Neural progenitor cell (in vitro differentiated cells): ENCODE measurements at places on chromosomes 4 and X.

DNA sequence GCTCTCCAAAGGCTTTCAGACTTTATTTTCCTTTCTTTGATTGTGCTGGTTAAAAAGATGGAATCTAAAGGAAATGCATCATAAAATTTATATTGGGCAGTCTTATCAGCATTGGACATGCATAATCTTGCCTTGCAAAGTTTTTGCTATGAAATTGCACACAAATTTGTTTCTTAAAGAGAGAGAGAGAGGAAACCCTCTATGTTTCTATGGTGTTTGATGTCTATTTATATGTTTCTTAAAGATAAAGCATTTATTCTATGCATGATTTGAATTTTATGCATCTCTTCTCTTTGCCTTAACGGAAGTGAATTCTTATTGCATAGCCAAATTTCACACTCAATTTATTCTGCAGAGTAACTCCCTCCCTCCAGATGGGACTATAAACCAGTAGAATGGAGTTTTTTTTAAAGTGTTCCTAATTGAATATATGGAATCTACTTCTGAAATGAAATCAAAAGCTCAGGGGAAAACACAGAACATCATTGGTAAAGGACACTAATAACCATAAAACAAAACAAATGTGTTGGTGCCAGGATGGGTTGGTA lies 83.5 kb upstream of the PPARGC1A start:
- DNase-seq: no peak

DNA sequence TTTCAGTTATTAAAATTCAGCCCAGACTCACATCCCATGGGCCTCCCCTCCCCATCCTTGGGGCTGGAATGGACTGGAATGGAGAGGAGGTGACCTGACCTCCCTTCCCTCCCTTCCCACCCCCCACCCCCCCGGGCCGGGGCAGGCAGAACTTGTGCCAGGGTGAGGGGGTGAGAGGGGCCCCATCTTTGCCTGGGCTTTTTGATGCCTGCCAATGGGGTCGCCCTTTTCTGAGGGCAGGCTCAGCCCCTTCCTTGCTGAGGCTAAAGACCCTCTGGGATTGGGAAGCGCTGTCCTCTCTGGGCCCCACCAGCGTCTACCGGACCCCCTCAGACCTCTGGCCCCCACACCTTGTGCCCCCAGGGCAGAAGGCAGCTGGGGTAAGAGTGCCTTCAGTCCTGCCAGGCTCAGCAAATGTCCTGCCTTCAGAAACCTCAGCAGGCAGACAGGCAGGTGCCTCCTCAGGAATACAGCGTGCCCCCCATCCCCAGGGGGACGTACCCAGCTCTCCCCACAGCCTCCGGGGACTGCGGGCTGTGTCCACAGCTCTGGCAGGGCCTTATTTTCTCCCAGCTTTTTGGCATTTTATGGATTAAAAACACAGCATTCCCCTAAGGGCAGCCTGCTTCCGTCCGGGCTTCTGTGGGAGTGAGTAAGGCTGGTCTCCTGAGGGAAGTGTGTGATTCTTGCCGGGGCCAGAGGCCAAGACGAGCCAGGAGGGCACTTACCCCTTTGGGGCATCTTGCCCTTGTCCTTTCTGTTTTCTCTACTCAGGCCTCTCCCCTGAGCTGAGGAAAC lies 12.6 kb upstream of the CCNQ start:
- no peak for DNase-seq

- DNase-seq: no peak
Observed at GRCh38 chr4:81116566-81116965, 86.1 kb downstream of the BMP3 start.

- DNase-seq: no peak
Observed at GRCh38 chr4:168386002-168386401, 67.5 kb upstream of the DDX60 start.
